ENCODE measurements at places on chromosomes 13 and 19. TPM values are rescaled to one million over a fixed set of nuclear protein-coding genes. Genes with fewer than 3 reads are reported as not detected.

Gene LILRA1
- not detected for total RNA-seq

Gene RLN3
- total RNA-seq = not detected

Gene KCNC3
- total RNA-seq = under 0.01 TPM

Gene SYCN
- total RNA-seq = not detected

DNA sequence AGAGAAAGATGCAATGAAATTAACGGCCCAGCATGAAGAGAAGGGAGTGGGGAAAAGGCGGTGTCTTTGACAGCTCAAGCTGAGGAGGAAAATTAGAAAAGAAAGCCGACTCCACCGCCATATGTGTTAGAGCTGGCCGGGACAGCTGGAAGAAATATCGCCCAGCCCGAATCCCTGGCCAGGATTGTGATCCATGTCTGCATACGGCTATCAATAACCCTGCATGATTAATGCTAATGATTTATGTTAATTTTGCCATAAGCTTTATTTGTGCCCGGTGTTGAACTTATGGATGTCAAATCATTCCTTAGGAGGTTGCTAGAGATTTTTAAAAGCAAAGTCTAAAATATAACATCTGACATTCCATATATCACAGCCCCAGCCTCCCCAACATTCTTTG is 263.4 kb upstream of the ZNF507 start:
- no peak for DNase-seq

- peak; percentile 53 for DNase-seq
Measured at GRCh38 chr13:108195146-108195545, 20.2 kb downstream of the LIG4 start.

GRCh38 chr13:33518452-33518851 is 232.9 kb upstream of the STARD13 start:
- no peak for DNase-seq

- DNase-seq = no peak
Measured at GRCh38 chr13:98512774-98513665, 63.9 kb downstream of the STK24 start.

GRCh38 chr13:29597706-29598105 is 2.2 kb upstream of the SLC7A1 start:
- no peak for DNase-seq

Measured in GM23248 (cell line).